ENCODE measurements at places on chromosomes 7 and 10. TPM values are rescaled to one million over a fixed set of nuclear protein-coding genes. Genes with fewer than 3 reads are reported as not detected.
A peak's percentile ranks its signal among the peaks of the same experiment; 100 is the strongest.

Gene LRRC18
- 0.48 TPM for total RNA-seq

Gene PAPOLB
- 1.9 TPM for total RNA-seq

Gene HTR5A
- total RNA-seq: 0.96 TPM

Gene MMD2
- total RNA-seq: 0.24 TPM

Gene GARIN1A
- total RNA-seq: 0.72 TPM

Gene EBF3
- total RNA-seq: 3.6 TPM

Gene GIMAP1
- 4.1 TPM for total RNA-seq

DNA sequence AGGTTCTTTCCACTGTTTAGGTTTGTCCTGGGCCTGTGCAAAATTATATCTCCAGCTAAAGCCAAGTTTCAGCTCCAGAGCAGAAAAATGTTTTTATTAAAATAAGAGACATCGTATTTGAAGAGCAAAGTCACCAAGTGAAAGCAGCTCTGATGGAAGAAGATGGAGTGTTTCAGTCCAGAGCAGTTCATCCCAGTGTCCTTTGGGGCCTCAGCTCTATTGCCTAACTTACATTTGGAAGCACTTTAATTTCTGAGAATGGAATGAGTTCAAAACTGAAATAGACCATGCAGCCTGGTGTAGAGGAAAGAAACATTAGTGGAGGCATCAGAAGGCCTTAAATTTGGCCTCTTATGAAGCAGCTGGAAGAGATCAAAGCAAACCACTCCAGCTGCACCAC lies 545.2 kb downstream of the SORCS1 start:
- no peak for DNase-seq

GRCh38 chr10:129396021-129396722 lies 70.9 kb upstream of the MGMT start:
- DNase-seq: no peak

DNA sequence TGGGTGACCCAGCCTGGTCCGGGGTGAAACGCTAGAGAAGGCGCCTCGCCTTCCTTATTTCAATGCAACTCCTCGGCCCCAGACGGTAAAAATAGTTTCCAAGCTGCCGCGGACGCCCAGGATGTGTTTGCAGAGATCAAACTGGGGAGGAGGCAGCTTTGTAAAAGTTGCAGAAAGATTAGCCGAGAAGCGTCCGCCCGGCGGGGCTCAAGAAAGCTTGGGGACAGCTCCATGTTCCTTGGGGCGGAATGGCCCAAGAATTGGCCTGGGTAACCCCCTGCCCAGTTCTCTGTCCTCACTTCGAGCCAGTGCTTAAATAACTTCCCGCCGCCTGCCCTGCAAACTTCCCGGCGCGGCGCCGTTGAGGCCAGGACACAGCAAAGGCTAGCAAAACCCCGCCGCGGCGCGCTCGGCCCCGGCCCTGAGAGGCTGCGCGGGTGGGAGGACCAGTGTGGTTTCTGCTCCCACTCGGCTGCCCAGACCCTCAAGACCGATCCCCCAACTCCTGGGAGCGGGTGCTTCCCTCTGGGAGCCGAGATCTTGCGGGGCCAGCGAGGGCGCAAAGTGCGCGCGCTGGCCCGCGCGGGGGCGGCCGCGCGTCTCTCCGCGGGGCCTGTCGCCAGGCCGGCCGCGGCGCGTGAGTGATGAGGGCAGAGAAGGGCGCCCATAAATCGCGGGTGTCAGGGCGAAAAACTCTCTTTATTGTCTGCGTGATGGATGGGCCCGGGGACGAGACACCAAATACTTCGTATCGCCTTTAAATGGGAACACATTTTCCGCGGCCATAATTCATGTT lies 6.3 kb upstream of the ZNF503 start:
- DNase-seq: peak; percentile 68

GRCh38 chr7:37524797-37525196 lies 76.1 kb upstream of the ELMO1 start:
- DNase-seq: no peak

DNA sequence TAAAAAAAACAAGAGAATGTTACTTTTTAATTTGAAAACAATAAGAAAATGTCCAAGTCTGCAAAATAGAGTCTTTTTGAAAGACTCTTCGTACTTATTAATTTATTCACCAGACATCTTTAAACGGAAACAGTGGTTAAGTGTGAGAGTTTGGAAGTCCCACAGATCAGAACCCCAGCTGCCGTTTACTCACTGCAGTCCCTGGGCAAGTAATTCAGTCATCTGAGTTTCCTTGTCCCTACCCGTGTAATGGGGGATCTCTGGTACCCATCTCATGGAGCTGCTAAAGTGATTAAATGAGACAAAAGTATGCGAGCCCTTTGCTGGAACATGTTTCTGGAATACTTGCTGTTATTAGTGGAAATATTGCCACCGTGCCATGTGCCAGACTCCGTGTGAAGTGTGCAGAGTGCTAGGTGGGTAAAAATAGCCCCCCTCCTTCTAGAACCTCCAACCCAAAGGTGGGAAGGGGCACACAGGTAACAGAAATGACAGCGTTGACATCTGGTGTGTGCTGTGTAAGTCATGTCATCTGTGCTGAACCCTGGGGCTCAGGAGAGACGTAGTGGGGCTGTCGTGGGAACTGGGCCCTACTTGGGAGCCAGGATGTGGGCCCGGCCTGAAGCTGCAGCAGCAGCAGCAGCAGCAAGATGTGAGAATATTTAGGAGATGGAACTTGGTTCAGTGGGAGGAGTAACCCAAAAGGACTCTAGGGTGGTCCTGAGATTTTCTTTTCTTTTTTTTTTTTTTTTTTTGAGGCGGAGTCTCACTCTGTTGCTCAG lies 140.5 kb downstream of the CUX1 start:
- no peak for DNase-seq

- DNase-seq: no peak
Measured at GRCh38 chr10:36091007-36091406, 448.9 kb upstream of the FZD8 start.

DNA sequence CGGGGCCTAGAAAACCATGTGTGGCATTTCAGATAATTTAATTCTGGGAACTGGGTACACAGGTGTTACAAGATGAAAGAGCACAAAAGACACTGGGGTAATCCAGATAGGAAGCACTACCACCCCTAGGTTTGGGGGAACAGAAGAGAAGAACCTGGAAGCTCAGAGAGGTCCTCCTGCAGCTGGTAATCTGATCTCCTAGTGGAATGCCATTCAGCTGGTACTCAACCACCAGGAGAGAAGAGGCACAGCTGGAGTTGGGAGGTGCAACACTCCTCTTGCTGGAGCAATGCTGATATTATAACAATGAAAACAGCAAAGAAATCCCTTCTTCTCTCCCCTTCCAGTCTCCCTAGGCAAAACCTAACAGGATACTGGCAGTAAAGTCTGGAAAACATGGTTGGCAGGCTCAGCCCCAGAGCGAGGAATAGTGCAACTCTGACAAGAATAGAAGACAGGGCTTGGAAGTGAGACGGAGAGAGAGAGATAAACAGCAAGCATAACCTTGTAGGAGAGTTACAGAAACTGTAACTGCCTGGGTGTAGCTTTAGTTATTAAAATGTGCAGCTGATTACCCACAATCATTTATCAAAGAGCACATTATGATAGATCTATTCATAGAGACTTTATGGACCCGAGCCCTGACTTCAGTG lies 35.0 kb downstream of the NRF1 start:
- no peak for DNase-seq

DNA sequence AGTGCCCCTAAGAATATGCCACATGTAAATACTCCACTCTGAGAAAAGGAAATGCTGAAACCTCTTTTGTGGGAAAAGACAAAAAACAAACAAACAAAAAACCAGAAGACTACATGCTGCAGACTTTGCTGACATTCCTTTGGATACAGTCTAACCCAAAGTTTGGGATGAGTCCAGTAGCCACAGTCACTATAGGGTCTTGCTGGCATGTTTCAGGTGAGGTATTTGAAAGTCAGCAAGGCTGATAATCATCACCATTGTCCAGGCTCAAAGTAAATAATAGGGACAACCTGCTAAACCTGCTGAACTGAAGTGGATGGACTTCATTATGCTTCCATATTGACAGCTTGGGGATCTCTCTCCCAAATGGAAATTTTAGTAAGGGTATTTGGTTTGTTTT lies 1087.0 kb upstream of the LRRTM3 start:
- DNase-seq: no peak

DNA sequence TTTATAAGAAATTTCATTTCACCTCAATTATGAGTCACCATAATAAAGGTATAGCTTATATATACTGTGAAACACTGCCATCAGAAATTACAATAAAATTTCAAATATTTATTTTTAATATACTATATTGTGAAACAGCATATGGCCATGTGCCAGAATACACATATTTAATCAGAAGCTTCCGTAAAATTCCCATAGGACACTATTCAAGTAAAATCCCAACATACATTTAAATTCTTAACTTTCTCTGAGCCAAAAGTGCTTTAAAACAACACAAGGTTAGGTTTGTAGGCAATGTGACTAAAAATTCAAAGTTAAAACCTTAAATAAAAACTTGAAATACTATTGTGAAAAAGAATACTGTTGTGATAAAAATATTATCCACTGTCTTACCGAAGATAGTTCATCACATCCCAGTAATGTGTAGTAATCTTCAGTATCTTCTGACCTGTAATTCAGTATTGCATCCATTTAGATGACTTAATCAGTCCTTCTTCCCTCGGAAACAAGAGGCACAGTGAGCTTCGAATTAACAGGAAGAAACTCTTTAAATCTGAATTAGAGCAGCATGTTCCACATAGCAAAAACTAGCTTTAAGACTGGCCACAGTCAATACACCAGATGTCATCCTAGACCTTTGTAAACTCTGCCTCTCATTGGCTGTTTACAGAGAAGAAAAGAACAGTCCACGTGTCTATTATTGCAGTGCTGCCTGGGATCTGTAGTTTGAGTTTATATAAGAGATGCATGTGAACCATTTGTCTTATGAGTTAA lies at the start of gene DNAJC12:
Gene DNAJC12, minus strand, starts transcription at position 648 of the 774 bp plus-strand sequence. Its CDS starts 177 bp downstream, at position 471.
- peak; percentile 85 for DNase-seq

- DNase-seq: peak; percentile 45
Measured at GRCh38 chr10:80474597-80474910, 20.4 kb downstream of the TSPAN14 start.

DNA sequence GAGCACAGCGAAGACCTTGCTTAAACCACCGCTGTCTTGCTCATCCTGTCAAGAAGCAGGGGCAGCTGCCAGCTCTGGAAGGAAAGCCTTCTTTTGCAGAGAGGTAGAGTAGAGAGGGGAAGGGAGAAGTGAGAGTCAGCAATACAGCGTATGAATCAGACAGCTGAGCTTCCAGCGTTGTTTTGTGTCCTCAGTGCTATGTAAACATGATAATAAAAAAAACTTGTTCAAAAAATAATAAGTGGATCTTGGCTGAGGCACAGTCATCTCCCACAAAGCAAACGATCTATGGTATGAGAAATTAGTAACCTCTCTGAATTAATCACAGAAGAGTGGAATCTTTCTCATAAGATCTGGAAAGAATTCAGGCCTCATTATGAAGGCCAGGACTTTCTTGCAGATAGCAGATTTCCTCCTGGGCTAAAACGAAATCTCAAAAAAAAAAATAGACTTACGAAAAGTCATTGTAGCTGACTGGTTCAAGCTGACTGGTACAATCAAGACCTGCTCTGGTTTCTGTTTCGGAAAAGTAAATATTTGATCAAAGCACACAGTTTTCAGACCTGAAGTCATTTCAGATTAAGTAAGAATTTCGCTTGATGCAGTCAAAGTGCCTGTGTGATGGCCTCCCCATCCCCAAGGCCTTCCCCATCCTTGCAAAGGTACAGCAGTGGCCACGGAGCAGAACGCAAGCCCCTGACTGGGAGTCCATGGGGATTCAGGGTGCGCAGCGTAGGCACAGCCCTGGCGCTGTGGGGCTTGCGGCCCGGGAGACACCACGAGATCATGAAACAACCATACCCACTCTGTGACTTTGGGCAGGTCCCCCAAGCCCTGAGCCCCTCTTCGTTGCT lies 29.4 kb downstream of the CHST15 start:
- DNase-seq: peak; percentile 81

DNA sequence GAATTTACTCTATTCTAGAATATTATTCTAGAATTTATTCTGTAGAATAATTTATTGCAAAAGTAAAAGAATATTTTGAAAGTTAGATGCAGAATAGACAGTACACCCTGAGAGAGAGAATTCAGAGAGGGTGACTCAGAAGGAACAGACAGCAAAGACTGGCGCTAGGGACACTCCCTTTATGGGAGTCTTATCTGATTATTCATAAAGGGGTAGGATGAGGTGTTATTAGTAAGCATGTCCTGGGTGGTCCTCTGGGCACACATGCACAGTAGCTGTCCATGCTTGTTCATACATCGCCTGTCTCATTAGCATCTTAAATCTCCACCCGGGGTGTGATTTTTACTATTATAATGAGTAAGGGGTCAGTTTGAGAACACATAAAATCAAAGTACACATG lies 100.1 kb downstream of the XPNPEP1 start:
- DNase-seq: no peak

DNA sequence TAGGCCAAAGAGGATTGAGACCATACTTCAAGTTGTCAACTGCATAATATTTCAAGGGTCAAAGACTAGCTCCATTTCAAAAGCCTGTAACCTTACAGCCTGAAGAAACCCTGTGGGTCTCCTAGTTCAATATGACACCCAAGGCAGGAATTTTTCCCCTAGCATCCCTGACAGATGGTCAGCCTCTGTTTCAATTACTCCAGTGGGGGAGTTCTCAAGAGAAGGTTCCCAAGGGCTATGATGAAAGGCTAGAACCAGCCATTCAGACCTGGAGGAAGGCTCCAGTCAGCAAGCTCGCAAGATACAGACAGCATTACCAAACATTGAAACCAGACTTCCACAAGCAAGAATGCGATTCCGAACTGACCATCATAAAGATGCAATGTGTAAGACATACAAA lies 1.6 kb downstream of the HTR7 start:
- no peak for DNase-seq

DNA sequence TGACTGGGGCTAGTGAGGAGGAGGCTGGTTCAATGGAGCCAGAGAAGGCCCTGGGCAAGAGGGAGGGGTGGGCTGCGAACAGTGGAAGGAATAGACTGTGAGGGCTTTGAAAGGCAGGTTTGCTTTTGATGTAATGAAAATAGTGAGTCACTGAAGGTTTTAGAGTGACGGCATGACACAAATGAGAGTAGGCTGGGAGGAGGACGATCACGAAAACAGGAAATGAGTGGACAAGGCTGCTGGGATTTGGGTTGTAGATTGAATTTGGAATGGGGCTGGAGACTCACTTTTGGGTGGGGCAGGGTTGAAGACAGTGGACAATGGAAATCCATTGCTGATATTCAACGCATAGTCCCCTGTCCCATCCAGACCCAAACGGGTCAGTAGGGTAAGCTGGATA lies 139.6 kb downstream of the CDH23 start:
- no peak for DNase-seq

DNA sequence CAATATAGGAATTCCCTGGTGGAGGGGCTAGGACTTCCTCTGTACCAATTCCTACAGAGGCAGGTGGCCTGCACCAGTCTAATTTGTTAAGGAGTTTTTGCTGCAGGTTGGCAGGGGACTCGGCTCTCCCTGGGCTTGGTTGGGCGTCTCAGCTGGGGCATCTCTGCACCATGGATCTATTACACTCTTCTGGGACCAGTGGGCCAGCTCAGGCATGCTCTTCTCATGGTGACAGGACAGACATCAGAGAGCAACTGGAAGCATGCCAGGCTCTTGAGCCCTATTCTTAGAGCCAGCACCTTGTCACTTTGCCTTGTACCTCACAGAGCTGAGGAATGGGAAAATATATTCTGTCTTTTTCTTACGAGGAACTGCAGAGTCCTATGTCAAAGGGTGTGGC lies 74.6 kb downstream of the SH2D4B start:
- no peak for DNase-seq

GRCh38 chr10:10642189-10642588 lies 375.5 kb upstream of the CELF2 start:
- peak; percentile 73 for DNase-seq
